Tibial artery (tissue), 4 donors: ENCODE measurements at places on chromosomes 7 and 10.

DNA sequence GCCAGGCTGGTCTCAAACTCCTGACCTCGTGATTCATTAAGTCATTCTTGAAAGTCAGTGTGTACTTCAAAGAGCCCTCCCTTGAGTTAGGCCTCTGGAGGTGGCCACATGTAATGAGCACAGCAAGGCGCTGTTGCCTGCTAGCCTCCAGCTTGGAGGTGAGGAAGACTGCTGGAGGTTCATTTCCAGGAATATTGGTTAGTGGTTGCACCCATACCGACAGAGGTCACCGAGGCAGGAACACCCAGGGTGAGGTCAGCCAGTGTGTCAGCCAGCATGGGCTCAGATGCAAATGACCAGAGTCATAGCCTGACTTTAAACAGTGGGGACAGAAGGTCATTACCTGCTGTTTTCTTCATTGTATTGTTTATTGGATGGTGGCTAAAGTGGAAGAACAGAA lies 85.0 kb downstream of the PLPP4 start:
- DNase-seq, result no peak
- H3K4me3 ChIP-seq, result no peak overlapping the region
- no peaks in the 10 kb centered on the region for H3K27me3 ChIP-seq
- H3K4me1 ChIP-seq, result no peaks in the 10 kb centered on the region
- H3K27ac ChIP-seq, result no peak overlapping the region

DNA sequence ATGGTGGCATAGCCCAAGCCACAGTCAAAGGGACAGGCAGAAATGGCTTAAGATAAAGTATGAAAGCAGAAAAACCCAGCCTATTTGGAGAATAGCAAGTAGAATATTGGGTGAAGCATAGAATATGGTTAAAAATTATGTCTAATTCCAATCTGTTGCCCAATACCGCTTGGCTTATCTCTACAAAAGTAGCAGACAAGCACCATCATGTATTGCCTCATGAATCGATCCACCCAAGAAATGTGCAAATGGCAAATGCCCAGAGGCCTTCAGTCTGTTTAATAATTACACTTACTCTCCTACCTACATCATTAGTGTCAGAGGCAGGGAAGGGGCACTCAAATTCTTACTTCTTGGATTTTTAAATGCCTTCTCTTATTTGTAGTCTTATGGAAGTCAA lies 130.9 kb upstream of the ADAM12 start:
- H3K27ac ChIP-seq, result no peak overlapping the region
- H3K4me1 ChIP-seq, result no peaks in the 10 kb centered on the region
- no peak for DNase-seq
- no peaks in the 10 kb centered on the region for H3K27me3 ChIP-seq
- H3K36me3 ChIP-seq, result no peaks in the 10 kb centered on the region

- no peak for DNase-seq
- H3K27me3 ChIP-seq, result no peaks in the 10 kb centered on the region
- H3K36me3 ChIP-seq, result peaks cover 51% of the 10 kb centered on the region
- H3K4me1 ChIP-seq, result no peaks in the 10 kb centered on the region
- H3K27ac ChIP-seq, result no peak overlapping the region
Measured at GRCh38 chr10:1100691-1101368, 44.6 kb downstream of the WDR37 start.

DNA sequence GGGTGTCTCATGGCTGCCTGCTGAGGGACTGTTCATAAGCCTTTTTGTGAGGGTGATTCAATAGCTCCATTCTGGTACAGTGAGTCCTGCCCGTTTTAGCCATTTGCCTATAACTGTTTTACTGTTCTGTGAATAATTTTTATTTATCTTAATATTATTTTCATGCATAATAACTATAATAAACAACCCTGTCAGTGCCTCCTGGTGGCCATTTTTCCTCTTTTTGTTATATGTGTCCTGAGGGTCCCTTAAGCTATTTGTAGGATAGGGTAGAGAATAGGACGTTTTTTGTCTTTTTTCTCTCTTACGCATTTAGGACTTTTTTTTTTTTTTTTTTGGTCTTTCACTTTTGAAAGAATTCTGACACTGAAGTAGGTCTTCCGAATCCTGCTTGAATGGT lies 2.9 kb downstream of the C1QL3 start:
- peaks cover 27% of the 10 kb centered on the region for H3K4me1 ChIP-seq
- no peak overlapping the region for H3K27ac ChIP-seq
- H3K4me3 ChIP-seq, result no peak overlapping the region
- H3K27me3 ChIP-seq, result peaks cover 36% of the 10 kb centered on the region

- H3K27me3 ChIP-seq, result no peaks in the 10 kb centered on the region
- DNase-seq, result no peak
- H3K27ac ChIP-seq, result no peak overlapping the region
- H3K4me3 ChIP-seq, result peak overlapping the region; percentile 10
- H3K4me1 ChIP-seq, result no peaks in the 10 kb centered on the region
Measured at GRCh38 chr10:119608316-119609155, 11.8 kb upstream of the TIAL1 start.

DNA sequence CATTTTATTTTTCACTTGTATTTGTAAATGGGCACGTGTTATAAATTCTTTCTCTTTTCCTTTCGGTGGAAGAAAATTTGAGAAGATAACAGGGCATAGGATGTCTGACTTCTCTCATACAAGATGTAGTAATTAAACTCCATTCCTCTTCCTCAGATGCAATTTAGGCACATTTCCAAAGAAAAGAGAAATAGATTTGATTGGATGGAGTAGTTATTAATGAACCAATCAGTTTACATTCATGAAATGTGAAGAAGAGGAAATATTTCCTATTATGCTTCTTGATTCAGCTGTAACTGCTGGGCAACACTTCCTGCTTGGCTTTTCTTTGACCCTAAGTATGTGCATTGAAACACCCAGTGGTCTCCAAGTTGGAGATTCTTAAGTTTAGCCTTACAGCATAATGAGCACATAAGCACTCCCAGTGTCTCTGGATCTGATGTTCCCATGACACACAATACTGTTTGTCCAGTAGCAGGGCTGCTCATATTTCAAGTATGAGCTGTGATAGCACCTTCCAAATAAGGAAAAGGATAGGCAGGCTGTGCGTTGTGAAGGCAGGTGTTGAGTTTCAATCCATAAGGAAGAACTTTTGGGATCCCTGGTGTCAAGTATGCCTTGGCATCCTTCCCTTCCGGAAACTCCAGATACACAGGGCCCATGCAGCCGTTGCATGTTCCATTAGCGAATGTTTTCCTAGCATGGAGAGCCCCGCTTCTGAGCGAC lies 33.4 kb upstream of the COBL start:
- H3K27ac ChIP-seq, result no peak overlapping the region
- DNase-seq, result no peak
- H3K36me3 ChIP-seq, result no peaks in the 10 kb centered on the region
- no peaks in the 10 kb centered on the region for H3K27me3 ChIP-seq
- H3K4me1 ChIP-seq, result no peaks in the 10 kb centered on the region

DNA sequence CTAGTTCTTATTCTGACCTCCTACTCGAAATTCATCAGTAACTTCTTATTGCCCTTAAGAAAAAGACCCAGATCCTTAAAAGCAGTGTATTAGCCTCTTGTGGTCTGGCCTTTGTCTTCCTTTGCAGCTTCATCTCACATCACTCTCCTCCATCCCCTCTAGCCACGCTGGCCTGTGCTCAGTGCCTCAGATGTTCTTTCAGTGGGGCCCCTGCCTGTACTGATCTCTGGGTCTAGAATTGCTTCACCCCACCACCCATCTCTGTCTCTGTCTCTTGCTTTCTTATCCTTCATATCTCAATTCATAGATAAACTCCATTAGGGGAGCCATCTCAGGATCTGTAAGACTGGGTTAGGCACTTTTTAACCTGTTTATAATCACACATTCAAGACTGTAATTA lies 1178.5 kb upstream of the C7orf33 start:
- DNase-seq, result no peak
- no peaks in the 10 kb centered on the region for H3K27me3 ChIP-seq
- no peaks in the 10 kb centered on the region for H3K36me3 ChIP-seq
- H3K27ac ChIP-seq, result no peak overlapping the region
- H3K4me1 ChIP-seq, result no peaks in the 10 kb centered on the region

GRCh38 chr7:44067064-44067951 lies 1.9 kb upstream of the PGAM2 start:
- H3K4me3 ChIP-seq, result no peak overlapping the region
- no peaks in the 10 kb centered on the region for H3K27me3 ChIP-seq
- no peak overlapping the region for H3K27ac ChIP-seq
- no peaks in the 10 kb centered on the region for H3K36me3 ChIP-seq
- peak; percentile 60 for DNase-seq
- no peaks in the 10 kb centered on the region for H3K4me1 ChIP-seq

GRCh38 chr7:155299535-155300202 lies 2.0 kb downstream of the INSIG1 start:
- no peak for DNase-seq
- peak overlapping the region; percentile 89 for H3K4me3 ChIP-seq
- peaks cover 15% of the 10 kb centered on the region for H3K36me3 ChIP-seq
- peak overlapping the region; percentile 88 for H3K27ac ChIP-seq
- H3K4me1 ChIP-seq, result no peaks in the 10 kb centered on the region

GRCh38 chr10:113740850-113741249 lies 10.6 kb upstream of the PLEKHS1 start:
- no peaks in the 10 kb centered on the region for H3K4me1 ChIP-seq
- H3K36me3 ChIP-seq, result no peaks in the 10 kb centered on the region
- DNase-seq, result no peak
- no peak overlapping the region for H3K27ac ChIP-seq
